ENCODE measurements at places on chromosomes 4 and X.
A peak's percentile ranks its signal among the peaks of the same experiment; 100 is the strongest.

DNA sequence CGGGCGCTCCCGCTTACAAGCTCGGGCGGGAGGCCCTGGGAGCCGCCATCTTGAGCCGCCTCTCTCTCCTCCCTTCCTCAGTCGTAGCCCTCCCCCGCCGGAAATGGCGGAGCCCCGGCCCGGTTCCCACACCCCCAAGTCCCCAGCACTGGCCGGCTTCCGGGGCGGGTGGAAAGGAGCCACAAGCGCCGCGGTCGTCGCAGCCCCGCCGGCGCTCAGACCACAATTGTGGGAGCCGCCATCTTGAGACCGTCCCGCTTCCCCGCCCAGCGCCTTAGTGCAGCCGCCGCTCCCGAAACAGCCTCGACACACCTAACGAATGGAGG lies 531 bp downstream of the HCFC1 start:
- peak; percentile 44 for DNase-seq

GRCh38 chr4:121863799-121864198 lies 6.5 kb downstream of the BBS7 start:
- DNase-seq: no peak

- DNase-seq: no peak
These were observed 6.0 kb upstream of the SH3TC1 start for GRCh38 chr4:8192748-8193738.

DNA sequence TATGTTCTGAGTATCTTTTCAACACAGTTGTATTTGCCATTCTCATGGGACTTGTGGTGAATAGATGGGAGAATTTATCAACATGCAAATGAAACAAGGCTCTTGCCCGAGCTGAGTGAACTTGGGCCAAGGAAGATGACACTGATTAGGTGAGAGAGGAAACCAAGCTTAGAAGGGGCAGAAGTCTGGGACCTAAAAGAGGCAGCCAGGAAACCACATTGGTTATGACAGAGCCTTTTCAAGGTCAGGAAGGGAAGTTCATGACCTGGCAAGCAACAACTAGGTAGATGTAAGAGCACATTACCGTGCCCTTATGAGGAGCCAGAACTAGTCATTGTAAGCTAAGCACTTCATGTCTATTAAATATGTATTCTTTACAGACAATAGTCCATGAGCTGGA lies 590.3 kb downstream of the PACRGL start:
- no peak for DNase-seq

GRCh38 chrX:39296472-39296871 lies 495.2 kb downstream of the MID1IP1 start:
- DNase-seq: no peak

DNA sequence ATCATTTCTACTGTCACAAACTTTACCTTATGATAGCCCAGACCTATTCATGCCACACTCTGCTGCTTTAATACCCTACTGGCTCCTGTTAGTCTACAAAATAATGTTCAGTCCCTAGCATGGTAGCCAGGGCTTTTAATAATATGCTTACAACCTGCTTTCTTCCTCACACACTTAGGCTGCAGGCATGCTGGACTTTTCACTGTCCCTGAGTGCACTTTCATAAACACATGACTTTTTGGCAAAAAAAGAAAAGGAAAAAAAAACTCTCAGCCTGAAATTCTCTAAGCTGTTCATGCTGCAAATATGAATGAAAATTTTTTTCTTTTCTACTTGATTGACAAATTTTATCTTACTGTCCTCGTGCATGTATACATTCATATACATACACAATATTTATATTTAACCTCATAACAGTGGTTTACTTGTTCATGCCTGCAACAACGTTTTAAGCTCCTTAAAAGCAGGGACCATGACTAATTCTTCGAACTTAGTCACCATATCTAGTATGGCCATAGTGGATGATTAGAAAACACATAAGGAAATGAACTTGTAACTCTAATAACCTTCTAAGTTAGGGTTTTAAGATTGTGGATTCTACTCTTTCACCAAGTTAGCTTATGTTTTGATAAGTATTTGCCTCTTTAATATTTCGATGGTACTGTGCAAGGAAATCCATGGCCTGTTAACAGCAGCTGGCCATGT lies 229.5 kb downstream of the SPCS3 start:
- no peak for DNase-seq

GRCh38 chr4:117162976-117163375 lies 77.6 kb upstream of the TRAM1L1 start:
- DNase-seq: no peak

DNA sequence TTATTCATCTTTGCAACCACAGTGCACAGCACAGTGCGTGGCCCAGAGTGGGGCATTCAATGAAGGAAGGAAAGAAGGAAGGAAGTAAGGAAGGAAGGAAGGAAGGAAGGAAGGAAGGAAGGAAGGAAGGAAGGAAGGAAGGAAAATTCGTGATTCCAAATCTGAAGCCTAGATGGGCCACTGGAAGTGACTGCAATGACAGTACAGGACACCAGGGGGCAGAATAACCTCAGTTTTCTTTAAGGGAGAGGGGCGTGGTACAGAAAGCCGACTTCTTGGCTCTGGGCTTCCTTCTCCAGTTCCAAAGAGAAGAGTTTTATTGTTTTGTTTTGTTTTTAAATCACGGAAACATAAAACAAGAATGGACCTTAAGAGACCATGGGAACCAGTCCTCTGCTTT lies 47.8 kb downstream of the APLN start:
- DNase-seq: peak; percentile 10

DNA sequence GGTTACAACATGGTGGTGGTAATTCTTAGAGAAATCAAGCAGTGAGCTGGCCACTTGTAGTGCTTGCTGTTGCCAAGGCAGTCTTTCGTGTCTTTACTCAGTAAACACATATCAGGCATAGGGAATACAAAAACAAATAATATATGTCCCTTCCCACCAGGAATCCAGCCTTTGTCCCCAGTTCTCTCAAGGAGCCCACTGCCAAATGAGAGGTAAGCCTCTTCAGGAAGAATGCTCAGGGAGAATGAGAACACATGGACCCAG lies 421 bp upstream of the PLAC1 start:
- DNase-seq: no peak

GRCh38 chr4:93658443-93658842 lies 170.1 kb upstream of the ATOH1 start:
- DNase-seq: peak; percentile 25

GRCh38 chrX:18753631-18754030 lies 46.2 kb downstream of the PPEF1 start:
- no peak for DNase-seq

DNA sequence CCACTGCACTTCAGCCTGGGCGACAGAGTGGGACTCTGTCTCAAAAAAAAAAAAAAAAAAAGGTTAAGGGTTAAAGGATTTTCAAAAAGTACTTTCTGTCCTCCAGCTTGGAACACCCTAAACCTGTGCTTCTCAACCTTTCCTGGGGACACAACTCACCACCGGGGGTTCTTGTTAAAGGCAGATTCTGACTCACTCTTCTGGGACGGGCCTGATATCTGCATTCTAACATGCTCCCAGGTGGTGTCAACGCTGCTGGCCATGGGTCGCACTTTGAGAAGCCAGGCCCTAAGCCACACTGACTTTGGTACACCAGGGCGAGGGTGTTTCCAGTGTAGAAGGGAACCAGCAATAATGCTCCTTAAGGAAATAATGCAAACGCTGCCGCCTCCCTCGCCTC lies 46.1 kb downstream of the AFAP1 start:
- DNase-seq: no peak

DNA sequence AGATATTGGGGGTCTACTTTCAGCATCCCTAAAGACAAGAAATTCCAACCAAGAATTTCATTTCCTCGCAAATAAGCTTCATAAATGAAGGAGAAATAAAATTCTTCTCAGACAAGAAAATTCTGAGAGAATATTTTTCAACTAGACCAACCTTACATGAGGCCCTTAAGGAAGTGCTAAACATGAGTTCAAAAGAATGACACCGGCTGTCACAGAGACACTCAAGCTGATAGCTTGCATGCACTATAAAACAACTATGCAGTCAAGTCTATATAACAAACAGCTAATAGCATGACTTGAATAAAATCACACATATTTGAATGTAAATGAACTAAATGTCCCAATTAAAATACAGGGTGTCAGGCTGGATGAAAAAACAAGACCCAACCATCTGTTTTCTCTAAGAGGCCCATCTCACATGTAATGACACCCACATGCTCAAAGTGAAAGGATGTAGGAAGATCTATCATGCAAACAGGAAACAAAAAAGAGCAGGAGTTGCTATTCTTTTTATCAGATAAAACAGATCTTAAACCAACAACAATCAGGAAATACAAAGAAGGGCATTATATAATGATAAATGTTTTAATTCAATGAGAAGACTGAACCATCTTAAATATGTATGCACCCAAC lies 27.2 kb downstream of the FAAH2 start:
- no peak for DNase-seq

DNA sequence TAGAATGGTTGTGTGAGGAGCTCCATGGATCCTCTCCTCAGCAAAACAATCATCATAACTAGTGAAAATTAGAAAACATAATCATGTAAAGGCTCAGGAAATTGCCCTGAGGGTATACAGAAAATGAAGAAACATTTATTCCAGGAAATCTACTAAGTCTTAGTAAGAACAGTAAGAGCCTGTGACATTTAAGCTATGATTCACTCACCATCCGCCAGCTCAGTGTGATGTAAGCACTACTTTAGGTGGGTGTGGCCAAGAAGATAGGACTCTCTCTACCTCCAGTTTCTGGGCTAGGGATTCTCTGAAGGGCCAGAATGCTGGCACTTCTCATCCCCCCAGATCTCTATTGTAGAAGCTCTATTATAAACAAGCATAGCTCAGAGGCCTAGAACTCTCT lies 147.5 kb downstream of the DLG3 start:
- peak; percentile 43 for DNase-seq

GRCh38 chr4:92305148-92305877 lies 1.5 kb downstream of the GRID2 start:
- no peak for DNase-seq
